Lung microvascular endothelial cell (primary cell): ENCODE measurements at places on chromosomes 6 and 20. TPM values are rescaled to one million over a fixed set of nuclear protein-coding genes. Genes with fewer than 3 reads are reported as not detected.
A peak's percentile ranks its signal among the peaks of the same experiment; 100 is the strongest.

The PTCRA gene
- not detected in 2 replicates for total RNA-seq

The INSM1 gene
- not detected in 2 replicates for total RNA-seq

The ALDH8A1 gene
- total RNA-seq = 0.20 and 0.44 TPM in 2 replicates

The OR12D1 gene
- not detected in 2 replicates for total RNA-seq

The TINAG gene
- total RNA-seq = not detected in 2 replicates

The MUC22 gene
- total RNA-seq = not detected in 2 replicates

The FAM217A gene
- total RNA-seq = not detected in 2 replicates

The EDN1 gene
- total RNA-seq = 110 and 268 TPM in 2 replicates

The TBCC gene
- 26.4 and 35.5 TPM in 2 replicates for total RNA-seq

The RGS17 gene
- 2.8 and 4.1 TPM in 2 replicates for total RNA-seq

The ENPP5 gene
- not detected in 2 replicates for total RNA-seq

DNA sequence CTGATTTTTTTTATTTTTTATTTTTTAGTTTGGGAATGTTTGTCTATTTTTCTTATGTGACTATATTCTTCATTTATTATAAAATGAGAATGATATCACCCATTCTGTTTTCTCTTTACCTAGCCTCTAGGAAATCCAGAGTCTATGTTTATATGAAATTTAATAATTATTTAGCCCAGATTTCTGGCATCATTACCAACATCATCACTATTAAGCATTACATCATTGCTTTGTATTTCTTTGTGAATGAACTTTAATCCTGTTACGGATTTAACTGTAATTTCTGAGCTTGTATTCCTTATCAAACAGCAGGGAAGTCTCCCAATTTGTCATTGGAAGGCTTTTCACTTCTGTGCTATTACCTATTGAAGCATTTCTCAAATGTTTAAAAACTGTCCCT is 72.7 kb upstream of the NOX3 start:
- DNase-seq = no peak

DNA sequence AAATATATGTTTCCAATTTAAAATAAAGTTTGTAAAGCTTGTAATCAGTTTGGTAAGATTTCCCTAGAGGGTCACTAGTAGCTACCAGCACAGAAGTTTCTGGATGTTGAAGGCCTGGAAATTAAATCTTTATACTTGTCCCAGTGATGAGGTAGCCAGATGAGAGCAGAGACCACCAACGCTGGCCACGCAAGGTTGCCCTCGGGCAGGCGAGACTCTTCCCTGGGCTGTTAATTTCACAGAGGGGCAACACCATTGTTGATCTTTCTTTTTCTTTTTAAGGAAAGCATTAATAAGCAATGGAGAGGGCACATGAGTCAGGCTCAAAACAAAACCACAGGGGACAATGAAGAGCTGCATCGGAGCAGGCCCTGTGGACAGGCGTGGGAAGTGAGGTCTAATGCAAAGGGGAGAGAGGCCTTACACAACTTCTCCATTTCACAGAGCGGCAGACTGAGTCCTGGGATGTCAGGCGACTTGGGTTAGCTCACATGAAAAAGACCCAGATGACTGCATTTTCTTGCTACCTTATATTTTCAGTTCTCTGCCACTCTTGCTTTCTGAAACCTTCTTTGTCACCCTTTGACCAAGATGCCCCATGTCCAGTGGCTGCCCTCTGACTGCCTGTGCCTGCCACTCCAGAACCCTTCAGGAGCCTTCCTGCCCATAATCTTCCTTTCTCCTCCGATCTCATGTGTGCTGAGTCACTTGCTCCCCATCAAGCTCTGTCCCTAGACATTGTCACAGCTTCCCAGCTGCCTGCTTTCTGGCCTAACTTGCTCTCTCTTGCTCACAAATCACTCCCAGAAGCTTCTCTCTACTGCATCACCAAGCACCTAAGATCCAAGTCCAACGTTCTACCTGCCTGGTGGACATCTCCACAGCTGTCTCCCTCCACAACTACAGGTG is 107.7 kb upstream of the CDYL start:
- peak; percentile 17 for DNase-seq

DNA sequence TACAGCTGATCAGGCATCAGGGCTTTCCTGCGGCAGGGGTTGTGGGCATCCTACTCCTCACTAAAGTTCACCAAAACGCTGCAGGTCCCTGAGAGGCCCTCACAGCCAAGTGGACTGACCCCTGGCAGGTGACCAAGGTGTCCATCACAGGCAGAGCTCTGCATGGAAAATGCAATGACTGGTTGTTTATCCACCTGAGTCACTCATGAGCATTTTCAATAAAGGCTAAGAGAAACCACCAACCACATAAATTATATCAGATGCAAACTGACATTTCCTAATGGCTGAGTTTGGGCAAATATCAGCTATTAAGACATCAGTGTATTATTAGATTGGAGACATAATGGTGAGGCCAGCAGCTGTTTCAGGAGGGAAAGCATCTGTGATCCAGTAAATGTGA is 152.7 kb upstream of the SYNDIG1 start:
- DNase-seq = no peak

DNA sequence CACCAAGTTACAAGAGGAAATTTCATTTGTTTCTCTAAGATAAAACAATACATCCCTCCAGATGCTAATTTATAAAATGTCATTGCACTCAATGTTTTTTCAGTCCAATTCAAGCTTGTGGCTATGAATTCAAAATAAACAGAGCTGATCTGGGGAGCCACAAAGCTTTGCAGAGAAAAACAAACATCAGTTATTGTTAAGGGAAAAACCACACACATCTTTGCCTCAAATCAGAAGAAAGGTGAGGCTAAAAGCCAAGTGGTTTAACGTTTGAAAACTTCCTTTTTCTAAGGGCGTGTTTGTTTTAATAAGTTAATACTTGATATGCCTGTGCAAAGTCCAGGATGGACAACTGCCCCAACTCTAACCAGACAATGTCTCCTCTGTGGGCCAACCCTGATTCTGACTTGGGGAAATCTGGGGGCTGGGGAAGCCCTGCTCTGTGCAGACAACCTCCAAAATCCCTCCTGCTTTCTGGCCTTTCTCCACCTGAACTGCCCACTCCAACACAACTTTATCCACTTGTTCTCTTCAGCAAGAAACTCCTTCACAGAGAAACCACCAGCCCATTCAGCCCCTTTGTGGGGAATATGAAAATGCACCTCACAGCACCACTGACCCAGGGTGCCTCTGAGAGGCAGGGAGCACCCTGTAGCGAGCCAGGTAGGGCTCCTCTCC is 44.6 kb upstream of the NT5E start:
- peak; percentile 23 for DNase-seq

- DNase-seq = no peak
Observed at GRCh38 chr6:13384506-13384905, 56.2 kb upstream of the TBC1D7 start.

- DNase-seq = no peak
Observed at GRCh38 chr20:52937591-52938100, 34.5 kb upstream of the TSHZ2 start.

DNA sequence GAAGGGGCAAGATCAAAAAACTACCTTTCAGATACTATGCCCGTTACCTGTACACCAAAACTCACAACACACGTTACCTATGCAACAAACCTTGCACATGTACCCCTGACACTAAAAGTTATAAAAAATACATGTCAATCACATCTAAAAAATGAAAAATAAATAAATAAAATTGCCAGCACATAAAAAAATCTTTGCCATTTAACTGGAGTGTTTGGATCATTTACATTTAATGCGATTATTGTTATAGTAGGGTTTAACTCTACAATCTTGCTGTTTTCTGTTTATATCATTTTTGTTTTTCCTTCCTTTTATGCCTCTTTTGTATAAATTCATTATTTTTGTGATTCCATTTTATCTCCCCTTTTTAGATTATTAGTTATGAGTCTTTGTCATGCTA is 106.3 kb downstream of the RFX6 start:
- DNase-seq = no peak

GRCh38 chr20:56343861-56344381 is 14.9 kb upstream of the FAM210B start:
- DNase-seq = peak; percentile 14

- DNase-seq = no peak
Observed at GRCh38 chr6:160979061-160979708, 12.4 kb upstream of the MAP3K4 start.

DNA sequence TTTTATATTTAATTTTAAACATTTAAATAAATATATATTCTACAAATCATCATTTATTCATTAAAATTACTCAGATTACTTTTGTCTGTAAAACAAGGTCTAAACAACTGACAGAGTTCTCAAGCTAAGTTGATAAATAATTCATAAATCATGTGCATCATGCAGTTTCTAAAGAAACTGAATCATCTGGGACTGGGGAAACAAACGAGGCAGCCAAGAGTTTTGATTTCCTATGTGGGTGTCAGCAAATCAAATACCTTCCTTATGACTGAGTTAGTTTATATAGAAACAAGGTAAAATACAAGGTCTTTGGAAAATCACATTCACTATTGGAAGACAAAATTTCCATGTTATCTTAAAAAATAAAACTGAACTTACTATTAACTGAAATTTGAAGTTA is 149.9 kb upstream of the BEND6 start:
- DNase-seq = peak; percentile 88

DNA sequence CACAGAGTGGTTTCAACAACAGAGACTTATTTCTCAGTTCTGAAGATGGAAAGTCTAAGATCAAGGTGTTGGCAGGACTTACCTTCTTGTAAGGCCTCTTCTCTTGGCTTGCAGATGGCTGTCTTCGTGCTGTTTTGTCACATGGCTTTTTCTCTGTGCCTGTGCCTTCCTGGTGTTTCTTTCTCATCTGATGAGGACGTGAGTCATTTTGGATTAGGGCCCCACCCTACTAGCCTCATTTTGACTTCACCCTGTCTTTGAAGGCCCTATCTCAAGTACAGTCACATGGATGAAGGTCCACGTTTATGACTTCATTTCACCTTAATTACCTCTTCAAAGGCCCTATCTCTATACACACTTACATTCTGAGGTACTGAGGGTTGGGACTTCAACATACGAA is 41.4 kb upstream of the LAMA2 start:
- no peak for DNase-seq

- peak; percentile 80 for DNase-seq
Observed at GRCh38 chr6:5422321-5422915, 161.1 kb downstream of the FARS2 start.

GRCh38 chr6:167782698-167783517 is 43.8 kb upstream of the AFDN start:
- DNase-seq = no peak

DNA sequence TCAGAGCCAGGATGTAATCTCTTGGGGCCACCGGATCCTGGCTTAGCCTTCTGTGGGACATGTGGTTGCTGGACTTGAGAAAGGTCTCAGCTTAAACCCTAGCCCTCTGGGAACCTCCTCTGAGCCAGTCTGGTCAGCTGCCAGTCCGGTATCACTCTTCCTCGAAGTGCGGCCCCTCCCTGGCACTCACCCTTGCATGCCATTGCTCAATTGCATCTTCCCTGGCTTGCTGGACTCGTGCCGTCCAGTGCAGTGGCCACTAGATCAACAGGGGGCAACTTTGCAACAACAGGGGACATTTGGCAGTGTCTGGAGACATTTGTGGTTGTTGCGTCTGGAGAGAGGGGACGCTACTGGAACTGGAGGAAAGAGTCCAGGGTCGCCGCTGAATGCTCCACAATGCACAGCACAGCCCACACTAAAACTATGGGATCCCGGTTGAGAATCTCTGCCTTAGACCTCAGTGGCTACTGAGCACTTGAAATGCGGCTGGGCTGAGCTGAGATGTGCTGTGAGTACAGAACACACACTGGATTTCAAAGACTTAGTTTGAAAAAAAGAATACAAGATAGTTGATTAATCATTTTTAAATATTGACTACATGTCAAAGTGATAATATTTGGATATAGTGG is 152.1 kb downstream of the TFAP2C start:
- DNase-seq = no peak

DNA sequence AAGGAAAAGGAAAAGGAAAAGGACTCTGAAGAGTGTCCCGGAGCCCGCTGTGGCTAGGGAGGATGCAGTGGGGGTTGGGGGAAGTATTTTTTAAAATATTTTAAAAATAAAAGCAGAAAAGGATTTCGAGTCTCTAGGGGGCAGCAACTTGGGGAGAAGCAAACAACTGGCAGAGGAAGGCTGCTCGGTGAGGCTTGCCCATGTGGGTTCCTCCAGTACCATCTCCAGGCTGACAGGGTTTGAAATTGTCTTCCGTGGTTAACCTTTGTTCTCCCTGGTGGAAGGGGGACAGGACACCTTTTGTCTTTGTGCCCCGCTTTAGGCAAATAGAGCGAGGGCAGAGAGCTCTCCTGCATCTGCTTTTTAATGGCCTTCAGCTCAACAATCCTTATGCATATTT is 60.4 kb upstream of the SNX9 start:
- DNase-seq = peak; percentile 38

GRCh38 chr20:58251979-58252591 is 23.6 kb upstream of the ANKRD60 start:
- DNase-seq = peak; percentile 96

DNA sequence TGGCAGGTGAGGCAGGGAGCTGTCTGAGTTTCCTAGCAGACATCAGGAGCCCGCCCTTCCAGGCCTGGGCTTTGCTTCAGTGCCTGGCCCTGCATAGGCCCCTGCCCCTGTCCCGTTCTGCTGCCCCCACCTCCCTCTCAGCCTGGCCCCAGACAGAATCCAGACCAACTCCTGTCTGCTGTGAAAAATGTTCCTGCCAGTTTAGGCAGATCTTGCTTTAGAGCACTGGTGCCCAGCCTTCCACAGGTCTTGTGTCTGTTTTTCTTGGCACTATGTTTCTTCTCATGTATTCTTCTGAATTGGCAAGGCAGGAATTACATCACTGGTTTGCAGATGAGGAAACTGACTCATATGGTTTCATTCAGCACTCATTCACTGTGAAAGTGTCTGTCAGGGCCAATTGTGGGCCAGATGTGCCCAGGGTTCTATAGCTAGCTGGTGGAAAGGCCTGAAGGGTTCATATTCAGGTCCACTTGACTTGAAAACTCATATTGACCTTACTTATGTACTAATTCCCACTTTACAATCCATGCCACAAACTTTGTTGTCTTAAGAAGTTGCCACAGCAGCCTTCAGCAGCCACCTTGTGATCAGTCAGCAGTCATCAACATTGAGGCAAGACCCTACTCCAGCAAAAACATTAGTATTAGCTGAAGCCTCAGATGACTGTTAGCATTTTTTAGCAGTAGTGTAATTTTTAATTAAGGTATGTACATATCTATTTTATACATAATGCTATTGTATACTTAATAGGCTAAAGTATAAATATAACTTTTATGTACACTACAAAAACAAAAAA is 40.5 kb downstream of the HLA-F start:
- peak; percentile 81 for DNase-seq

GRCh38 chr6:168956884-168957730 is 296.5 kb downstream of the THBS2 start:
- peak; percentile 68 for DNase-seq

DNA sequence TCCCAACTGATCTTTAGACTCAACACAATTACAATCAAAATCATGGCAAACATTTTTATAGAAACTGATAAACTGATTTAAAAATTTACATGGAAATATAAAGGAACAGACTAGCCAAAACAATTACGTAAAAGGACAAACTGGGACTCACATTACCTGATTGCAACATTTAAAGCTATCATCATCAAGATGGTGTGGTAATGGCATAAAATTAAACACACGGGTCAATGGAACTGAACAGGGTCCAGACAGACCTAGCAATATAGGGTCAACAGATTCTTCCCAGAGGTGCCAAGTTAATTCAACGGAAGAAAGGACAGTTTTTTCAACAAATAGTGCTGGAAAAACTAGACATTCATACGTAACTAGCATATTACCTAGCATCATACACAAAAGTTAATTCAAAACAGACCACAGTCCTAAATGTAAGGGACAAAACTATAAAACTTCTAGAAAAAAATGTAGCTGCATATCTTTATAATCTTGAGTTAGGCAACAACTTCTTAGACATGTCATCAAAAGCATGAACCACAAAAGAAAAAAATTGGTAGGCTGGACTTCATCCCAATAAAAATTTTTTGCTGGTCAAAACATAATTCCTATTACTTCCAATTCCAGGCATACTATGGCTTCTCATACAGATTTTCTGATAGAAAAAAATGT is 147.4 kb upstream of the BEND6 start:
- DNase-seq = no peak
